ENCODE measurements at places on chromosomes 12 and 14.

- no peak for DNase-seq
These were observed 68.5 kb upstream of the AMN1 start for GRCh38 chr12:31797230-31797872.

DNA sequence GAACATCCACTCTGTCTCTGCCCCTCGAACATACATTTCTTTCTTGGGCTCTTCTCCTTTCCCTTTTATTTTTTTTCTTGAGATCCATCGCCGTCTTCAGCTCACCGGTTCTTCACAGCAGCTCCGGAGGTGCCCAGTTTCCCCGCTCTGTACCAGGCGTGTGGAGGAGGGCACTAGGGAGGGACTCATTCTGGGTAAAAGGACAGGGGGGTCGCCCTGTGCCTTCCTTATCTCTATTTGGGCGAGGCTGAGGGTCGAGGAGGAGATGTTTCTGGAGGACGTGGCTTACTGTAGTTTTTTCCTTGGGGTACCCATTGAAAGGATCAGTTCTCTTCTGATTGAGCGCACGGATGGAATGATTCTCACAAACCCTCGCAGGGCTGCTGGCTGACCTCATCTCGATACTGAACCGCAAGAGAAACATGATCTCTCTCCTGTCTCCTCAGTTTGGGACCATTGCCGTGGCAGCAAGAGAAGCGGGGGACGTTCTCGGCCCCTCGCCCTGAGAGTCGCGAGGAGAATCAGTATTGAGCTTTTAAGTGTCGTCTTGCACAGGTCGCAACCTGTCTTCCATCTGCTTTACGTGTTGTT lies 386 bp downstream of the LIN52 start:
- DNase-seq, result no peak

- no peak for DNase-seq
These were observed 38.6 kb downstream of the CCDC85C start for GRCh38 chr14:99565383-99565782.

DNA sequence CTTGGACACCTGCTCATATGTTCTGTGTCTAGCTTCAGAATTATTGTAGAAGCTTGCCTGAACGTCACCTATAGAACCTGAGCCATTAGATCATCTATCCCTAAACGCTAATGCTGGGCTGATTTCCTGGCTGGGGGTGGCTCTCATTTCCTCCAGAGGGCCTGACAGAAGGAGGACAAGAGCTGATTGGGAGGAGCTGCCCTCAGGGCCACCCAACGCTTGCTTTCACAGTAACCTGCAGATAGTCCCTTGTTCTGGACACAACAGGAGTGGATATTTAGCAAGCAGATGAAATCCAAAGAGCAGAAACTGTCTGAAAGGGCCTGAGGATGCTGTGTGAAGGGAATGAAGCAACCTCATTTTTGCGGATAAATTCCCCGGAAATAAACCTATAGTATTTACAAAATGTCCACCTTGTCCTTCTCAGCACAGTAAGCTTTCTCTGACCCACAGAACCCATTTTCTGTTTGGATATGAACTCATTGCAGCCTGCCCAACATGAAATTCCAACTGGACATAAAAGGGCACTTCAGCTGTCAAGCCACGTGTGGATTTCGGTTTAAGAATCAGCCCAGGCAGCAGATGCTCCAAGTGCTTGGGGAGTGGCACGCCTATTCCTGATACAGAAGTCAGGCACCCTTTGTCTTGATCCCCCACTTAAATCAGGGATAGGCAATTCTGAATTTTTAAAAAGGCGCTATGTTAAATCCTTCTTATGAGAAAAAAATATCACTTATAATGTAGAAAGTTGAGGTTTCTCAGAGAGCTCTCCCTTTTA lies 32.8 kb upstream of the TUBA1C start:
- DNase-seq, result no peak

DNA sequence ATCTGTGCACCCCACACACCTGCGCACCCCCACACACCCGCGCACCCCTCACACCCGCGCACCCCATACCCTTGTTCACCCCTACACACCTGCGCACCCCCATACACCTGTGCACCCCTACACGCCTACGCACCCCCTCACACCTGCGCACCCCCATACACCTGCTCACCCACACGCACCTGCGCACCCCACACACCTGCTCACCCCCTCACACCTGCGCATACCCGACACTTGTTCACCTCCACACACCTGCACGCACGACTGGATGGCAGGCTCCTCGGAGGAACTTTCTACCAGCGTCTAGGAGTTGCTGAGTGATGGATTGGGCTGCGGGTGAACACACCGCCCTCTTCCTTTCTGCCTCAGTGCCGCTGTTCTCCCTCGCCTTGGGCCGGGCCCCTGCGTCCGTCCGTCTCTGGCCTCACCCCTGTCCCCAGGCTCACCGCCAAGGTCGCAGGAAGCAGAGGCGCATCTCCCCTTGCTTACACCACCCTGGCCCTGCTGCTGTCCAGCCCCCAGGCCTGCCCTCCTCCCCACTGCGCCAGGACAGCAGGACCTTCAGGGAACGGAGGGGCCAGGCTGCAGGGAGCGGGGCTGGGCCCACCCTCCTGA lies 20.7 kb upstream of the TMEM106C start:
- DNase-seq, result no peak

DNA sequence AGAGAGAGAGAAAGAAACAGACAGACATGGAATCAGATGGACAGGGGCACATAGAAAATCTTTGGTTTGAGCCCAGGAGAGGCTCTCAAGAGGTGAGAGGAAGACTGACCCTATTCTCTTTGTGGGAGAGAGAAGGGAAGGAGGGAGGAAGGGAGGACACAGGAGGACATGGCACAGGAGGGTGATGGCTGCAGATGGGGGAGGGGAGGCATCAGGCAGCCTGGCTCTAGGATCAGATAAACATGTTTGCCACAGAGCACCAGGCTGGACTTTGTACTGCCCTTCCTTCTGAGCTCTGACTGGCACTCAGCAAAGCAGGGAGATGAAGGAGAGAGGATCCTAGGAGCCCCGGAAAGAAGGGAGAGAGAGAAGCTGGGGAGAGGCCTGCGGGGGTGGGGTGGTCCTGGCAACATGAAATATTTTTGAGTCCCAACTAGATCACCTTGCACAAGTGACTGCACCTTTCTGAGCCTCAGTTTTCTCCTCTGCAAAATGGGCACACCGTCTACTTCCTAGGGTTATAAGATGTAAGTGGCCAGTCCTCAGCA lies 6.1 kb downstream of the HNF1A start:
- DNase-seq, result no peak

- no peak for DNase-seq
These were observed 159.7 kb upstream of the NTF3 start for GRCh38 chr12:5272018-5272785.

DNA sequence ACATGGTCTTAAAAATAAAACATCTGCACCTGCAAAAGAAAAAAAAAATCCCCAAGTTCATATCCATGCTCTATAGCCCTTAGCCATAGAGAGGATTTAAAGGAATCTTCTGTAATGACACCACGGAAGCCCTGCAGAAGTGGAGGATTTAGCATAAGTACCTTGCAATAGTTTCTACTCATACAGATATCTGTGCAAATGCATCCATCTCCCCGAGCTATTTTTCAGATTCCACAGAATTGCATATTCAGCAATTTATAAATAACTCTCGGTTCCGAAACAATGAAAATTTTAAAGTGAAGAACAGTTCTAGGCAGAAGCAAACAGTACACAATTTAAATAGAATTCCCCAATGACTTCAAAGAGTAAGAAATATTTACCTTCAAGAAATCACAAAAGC lies 424 bp downstream of the IGF1 start:
- DNase-seq, result no peak

DNA sequence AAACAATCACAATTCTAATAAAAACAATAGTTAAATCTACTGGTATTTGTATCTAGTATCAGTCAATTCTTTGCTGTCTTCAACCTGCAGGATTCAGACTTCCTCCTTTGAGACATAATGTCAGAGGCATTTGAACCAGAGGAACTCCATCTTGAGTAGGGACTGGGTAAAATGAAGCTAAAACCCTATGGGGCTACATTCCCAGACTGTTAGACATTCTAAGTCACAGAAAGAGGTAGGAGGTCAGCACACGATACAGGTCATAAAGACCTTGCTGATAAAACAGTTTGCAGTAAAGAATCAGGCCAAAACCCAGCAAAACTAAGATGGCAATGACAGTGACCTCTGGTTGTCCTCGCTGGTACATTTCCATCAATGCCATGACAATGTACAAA lies 48.2 kb upstream of the MAP3K9 start:
- DNase-seq, result no peak

GRCh38 chr12:32248441-32249140 lies 141.9 kb downstream of the BICD1 start:
- no peak for DNase-seq

DNA sequence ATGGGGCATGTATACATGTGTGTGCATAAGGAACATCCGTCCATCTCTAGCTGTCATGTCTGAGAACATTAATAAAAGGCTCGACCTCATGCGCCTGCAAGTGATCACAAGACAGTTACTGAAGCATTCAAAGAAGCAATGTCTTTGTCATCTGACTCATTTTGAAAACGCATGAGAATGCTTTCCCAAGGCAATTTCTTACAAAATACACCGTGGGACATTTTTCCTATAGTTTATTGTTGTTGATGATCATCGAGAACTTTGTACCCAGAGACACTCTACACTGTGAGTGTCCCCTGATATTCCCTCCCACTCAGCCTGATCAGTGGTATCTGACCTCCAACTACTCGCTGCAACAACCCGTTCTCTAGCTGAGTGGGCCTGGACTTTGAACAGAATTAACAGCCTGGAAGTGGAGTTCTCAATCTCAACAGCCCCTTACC lies 68.1 kb downstream of the ETV6 start:
- DNase-seq, result no peak

GRCh38 chr14:44961151-44961553 lies 595 bp downstream of the KLHL28 start:
- DNase-seq, result peak; percentile 38

DNA sequence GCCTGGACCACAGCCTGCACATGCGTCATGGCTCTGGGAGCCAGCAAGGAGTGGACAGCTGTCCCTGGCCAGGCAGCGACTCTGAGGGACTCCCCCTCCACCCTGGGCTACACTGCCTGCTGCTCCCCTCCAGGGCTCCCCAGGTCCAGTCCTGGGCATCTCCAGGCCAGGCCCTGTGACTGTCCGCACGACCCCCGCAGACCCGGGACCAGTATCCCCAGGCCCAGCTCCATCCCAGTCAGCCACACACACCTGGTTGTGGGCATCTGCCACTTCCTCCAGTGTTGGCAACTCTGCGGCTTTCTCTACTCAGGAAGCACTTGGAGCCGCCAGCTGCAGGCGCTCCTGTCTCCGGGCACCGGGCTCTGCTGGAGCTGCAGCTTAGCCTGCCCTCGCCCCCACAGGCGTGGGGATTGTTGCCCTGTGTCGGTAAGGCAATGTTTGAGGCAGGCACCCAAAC lies 2.4 kb downstream of the ULK1 start:
- no peak for DNase-seq

GRCh38 chr14:39451811-39452210 lies 19.6 kb upstream of the FBXO33 start:
- DNase-seq, result no peak

DNA sequence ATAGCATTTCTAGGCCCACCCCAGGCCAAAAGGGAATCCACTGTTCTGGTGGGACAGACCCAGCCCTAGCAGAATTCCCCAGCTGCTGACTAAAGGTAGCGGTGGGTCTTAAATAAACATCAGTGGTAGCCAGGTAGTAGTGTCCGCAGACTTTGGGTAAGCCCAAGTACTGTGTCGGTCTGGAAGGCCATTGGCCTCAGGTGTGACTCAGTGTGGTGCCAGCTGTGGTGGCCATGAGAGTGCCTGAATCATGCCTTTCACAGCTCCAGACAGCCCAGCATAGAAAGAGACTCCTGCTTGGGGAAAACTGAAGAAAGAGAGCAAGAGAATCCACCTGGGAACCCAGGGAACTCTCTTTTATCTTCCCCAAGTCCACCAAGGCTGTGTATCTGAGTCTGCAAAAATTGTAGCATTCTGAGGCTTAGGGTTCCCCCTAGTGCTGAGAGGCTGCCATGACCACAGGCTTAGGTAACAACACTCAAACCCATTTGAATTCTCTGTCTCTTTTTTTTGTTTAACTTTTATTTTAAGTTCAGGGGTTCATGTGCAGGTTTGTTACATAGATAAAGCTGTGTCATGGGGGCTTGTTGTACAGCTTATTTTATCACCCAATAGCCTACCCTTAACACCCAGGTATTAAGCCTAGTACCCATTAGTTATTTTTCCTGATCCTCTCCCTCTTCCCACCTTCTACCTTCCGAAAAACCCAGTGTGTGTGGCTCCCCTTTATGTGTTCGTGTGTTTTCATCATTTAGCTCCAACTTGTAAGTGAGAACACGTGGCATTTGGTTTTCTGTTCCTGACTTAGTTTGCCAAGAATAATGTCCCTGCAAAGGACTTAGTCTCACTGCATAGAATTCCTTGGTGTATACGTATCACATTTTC lies 16.7 kb upstream of the CD163L1 start:
- peak; percentile 36 for DNase-seq

- no peak for DNase-seq
These were observed 6.8 kb downstream of the PTPN6 start for GRCh38 chr12:6957741-6958608.

GRCh38 chr12:2924019-2924418 lies 33.3 kb downstream of the TULP3 start:
- no peak for DNase-seq

DNA sequence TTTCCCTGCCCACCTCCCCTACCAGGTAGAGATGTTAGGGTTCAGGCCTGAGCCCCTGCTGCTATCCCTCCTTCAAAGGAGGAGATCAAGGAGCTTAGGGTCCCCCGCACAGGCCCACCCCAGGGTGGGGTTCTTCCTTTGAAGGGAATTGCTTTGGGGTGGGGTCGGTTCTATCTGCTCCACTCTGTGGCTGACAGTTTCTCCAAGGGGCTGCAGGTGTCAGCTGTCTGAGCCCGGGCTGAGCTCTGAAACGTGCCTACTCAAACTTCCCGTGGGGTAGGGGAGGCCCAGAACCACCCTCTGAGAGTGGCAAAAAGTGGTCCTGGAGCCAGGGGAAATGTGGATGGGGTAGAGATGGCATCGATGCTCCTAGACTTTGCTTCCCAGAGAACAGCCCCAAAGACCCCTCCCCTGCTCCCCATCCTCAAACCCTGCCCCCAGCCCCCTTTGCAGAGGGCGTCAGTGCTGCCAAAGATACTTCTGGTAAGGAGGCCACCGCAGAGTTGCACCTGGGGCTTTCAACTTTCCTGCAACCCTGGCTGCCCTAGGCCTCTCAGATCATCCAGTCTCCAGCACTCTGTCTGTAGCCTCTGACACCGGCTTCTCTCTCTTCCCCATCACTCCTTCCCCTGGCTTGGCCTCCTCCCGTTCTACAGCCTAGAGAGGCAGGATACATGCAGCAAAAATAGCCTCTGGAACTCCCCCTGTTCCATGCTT lies 6.3 kb upstream of the CD4 start:
- DNase-seq, result no peak

DNA sequence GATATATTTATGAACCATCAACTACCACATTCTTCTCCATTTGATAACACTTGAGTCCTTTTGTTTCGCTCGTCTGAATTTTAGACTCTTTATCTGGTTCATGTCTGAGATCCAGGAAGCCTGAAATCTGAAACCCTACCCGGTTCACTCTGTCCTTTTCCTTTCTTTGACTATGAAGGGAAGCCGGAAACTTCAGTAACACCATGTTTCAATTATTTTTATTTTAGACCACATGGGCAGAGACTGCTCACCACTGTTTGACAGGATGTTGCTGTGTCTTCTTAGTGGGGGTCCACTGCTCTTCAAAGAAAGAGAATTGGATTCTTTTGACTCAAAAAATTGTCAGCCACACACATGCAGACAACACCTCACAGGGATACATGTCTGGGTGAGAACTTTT lies 331.9 kb upstream of the FLRT2 start:
- DNase-seq, result no peak

- DNase-seq, result no peak
These were observed 284.5 kb downstream of the DPF3 start for GRCh38 chr14:72609205-72609916.

All from activated T-cell treated with anti-CD3 and anti-CD28 coated beads for 1 hour (primary cell).